Cardiac muscle cell (in vitro differentiated cells and primary cell): ENCODE measurements at places on chromosomes 7 and 10.

DNA sequence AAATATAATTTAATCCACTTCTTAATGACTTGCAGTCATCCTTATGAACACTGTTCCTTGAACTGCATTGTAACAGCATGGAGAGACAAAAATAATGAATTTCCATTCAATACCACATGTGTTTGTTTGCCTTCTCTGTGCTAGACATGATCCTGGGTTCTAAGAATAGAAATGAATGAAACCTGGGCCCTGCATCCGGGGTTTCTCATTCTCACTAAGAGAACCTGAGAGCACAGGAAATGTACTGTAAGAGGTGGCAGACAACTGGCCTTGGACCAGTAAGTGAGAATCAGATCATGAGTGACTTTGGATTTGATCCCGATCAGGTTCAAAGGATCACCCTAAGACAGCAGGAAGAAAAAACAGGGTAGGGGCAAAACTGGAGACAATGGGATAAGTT, 37.2 kb upstream of the CUL1 start:
- DNase-seq = no peak

DNA sequence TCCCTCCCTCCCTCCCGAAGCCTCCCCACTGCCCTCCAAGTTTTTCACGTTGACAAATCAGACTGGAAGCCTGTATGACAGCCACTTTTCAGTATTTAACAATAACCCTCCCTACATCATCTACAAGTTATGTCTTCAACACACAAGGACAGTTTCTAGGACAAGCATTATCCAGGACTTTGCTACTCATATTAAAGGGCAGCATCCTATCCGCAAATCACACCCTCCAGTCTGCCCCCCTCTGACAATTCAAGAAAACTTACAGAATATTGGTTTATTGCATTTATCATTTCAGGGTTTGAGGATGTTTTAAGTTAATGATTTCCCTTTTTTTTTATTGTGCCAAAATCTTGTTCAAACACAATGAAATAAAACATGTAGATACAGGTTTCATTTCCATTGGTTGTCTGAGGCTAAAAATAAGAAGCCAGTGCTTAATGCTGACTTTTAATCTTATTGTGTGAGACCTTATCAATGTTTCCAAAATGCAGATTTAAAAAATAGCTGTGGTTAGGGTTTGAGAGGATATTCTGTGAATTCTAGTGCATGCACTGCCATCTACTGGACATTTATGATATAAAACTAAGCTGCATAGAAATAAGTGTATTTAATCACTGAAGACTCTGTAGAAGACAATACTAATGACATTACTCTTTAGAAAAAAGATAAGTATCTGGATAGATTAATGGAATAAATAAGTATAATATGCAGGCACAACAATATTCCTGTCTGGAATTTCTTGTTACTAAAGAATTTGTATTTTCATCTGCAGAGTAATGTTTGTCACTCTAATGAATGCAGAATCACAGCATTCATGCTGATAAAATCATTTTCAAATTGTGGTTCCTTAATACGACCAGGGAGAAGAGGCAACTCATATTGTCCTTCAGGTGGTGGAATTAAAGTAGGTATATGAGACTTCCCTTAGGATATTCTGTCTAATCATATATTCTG, 64.1 kb downstream of the CAV1 start:
- DNase-seq = peak; percentile 83

- DNase-seq = peak; percentile 83
These were observed 5.6 kb upstream of the ZNF518A start for GRCh38 chr10:96124230-96125141.

- DNase-seq = no peak
These were observed 626.9 kb downstream of the ZWINT start for GRCh38 chr10:55734112-55734511.

DNA sequence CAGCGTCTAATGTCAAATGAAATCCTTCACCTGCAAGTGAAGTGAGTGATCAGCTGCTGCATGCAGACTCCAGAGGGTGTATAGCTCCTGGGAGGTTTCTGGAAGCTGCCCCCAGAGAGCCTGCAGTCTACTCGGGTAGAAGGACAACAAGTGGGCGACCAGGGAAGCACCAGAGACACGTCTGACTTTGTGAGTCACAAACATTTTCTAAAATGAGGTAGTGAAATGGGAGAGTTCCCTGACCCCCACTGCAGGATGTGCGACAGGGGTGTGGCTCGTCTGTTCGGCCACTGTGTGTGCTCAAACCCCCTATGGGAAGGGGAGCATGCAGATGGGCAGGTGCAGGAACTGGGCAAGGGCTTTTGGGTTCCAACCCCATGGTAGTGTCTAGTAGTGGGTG, 177.1 kb upstream of the PRKCQ start:
- no peak for DNase-seq

DNA sequence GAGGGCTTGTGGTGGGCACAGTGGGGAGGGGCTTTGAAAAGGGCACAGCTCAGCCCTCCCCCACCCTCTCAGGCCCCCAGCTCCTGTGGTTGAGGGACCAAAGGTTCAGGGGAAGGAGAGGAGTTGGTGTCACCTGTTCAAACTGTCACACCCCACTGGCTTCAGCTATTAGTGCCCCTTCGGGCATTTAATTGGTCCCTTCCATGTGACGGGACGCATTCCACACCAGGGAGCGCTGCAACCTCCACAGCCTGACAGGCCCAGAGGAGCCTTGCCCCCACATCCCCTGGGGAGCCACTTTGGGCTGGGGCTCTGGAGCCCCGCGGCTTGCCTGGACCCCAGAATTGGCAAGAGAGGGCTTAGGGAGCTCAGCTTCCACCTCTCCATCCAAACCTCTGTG, 75.7 kb downstream of the C10orf105 start:
- DNase-seq = no peak

DNA sequence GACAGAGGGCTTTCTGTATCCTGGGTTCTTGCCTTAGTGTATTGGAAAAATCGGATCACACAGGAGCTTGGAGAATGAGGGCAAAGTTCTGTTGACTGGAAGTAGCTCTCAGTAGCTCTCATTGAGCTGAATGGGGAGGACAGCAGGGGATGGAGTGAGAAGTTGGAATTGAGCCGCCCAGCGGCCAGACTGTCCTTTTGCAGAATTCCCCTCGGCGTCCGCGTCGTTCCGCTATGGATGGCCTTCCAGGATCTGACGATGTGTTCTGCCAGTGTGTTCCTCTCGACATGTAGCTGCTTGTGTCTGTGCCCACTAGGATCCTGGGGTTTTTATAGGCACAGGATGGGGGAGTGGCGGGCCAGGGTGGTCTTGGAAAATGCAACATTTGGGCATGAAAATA, 351.8 kb upstream of the SEMA3A start:
- DNase-seq = no peak

DNA sequence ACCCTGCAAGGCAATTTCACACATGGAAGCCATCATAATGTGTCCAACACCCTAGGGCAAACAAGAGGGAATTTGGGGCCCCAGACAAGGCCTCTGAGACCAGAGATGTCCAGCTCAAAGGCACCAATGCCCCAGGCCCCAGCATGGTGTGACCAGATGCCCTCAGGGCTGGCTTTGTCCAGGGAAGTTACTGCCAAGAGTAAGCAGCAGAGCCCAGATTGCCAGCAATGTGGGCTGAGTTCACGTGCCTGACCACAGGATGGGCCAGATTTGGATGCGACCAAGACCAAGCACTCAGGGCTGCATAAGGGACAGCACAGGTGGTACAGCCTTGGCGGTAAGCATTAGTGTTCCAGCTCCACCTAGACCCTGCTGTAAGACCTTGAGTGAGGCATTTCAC, 12.7 kb downstream of the MYOF start:
- DNase-seq = no peak

DNA sequence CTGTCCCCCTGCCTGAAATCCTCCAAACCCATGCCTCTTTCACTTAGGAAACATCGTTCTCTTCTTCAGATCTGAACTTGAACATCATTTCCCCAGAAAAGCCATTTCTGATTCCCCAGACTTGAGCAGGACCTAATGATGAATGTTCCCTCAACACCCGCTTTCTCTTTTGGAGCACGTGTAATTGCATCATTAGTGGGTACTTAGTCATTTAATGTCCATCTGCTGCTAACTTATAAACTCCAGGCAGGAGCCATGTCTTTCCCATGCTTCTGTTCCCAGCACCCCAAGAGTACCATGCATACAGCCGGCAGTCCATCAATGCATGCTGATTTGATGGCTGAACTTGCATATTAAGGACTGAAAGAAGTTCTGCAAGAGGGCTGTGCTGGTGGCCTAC, 36.5 kb upstream of the ECHDC3 start:
- no peak for DNase-seq

DNA sequence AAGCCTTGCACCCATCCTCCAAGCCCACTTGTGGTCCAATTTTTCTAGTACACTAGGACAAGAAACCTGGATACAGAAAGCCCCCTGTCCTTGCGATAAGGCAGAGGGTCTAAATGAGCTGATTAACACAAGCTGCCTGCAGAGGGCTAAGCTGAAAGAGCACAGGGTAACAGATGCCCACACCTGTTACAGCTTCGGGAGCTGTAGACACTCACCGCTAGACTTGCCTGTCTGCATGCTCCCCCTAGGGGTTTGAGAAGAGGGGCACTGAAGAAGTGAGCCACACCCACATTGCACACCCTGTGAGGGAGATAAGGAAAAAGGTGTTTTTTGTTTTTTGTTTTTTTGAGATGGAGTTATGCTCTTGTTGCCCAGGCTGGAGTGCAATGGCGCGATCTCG, 386.5 kb upstream of the AUTS2 start:
- peak; percentile 32 for DNase-seq

DNA sequence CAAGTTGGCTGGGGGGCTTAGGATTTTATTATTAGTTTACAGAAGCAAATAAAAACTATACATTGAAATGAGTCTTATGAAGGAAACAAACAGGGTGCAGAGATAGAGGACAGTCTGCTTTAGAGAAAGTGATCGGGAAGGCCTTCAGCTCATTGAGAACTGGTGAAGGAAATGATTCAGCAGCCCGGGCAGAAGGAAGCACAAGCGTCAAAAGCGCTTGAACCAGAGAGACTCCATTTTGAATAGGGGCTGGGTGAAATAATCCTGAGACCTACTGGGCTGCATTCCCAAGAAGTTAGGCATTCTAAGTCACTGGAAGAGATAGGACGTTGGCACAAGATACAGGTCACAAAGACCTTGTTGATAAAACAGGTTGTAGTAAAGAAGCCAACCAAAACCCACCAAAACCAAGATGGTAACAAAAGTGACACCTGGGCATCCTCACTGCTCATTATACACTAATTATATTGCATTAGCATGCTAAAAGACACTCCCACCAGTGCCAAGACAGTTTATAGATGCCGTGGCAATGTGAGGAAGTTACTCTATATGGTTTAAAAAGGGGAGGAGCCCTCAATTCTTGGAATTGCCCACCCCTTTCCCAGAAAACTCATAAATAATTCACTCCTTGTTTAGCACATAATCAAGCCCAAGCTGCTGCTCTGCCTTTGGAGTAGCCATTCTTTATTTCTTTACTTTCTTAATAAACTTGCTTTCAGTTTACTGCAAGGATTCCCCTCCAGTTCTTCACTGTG, 83.1 kb upstream of the MPP7 start:
- no peak for DNase-seq

GRCh38 chr7:158073845-158074840, 513.5 kb downstream of the PTPRN2 start:
- no peak for DNase-seq

- no peak for DNase-seq
These were observed 16.7 kb upstream of the NUP205 start for GRCh38 chr7:135541029-135541428.

DNA sequence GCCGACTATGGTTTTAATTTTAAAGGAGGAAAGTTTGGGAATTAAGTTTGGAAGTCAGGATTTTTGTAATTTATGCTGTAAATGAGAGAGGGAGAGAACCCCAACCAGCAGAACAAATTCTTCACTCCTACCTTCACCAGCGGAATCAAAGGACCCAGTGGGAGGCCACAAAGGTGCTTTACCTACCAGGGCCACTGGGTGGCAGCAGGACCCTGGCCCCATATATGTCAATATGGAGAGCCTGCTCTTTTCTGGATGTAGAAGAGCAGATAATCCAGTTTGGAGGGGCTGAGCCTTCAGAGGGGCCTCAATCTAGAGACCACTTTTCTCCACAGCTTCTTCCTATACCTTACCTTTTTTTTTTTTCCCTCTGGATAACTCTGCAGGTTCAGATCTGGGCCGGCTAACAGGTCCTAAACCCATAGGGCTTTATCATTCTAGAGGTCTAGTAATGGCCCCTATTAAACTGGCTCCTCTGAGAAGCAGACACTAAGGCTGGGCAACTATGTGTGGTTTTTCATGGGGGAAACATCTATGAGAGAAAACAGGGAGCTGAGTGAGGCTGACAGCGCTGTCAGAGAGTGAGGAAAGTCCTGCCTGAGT, 8.5 kb upstream of the SCD start:
- peak; percentile 69 for DNase-seq

GRCh38 chr10:110860576-110861241, 11.0 kb upstream of the PDCD4 start:
- DNase-seq = no peak

DNA sequence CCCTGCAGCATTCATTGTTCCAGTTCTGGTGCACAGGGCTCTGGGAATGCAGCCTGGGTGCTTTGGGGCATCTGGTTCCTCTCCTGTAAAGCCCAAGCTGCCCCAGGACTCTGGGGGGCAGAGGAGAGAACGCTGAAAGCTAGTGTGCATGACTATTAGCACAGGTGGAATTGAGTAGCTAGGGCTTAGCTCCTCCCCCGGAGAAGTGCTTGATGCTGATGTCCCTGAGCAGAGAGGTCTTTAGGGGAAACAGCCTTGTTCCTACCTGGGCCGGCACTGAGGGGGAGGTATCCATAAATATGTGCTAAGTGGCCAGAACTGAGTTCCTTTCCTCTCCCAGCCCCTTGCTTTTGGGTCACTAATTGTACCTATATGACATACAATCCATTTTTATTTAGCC, 3.9 kb downstream of the ADCY1 start:
- no peak for DNase-seq

- peak; percentile 85 for DNase-seq
These were observed 105.4 kb upstream of the FAM133B start for GRCh38 chr7:92695308-92696261.

DNA sequence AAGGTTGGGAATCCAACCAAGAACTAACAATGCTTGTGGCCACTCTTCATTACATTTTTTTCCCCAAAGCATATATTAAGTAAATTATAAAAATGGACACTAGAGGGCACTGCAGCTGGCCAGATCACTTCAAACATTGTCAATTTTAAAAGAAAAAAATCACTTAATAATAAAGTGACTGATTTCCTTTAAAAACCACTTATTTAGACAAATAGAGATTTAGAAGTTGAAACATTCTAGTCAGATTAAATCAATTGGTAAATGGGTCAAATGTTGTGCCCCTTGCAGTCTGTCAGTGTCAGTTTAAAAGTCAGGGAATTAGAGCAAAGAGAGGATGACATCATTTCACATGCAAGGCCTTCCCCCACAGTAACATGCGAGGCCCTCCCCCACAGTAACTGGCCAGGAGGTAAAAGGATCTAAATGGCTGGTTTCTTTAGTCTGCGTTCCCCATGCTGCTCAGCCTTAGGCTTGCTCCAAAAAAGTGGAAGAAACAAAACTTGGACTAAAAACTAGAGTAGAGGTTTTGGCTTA, 177.9 kb downstream of the SKAP2 start:
- peak; percentile 50 for DNase-seq

DNA sequence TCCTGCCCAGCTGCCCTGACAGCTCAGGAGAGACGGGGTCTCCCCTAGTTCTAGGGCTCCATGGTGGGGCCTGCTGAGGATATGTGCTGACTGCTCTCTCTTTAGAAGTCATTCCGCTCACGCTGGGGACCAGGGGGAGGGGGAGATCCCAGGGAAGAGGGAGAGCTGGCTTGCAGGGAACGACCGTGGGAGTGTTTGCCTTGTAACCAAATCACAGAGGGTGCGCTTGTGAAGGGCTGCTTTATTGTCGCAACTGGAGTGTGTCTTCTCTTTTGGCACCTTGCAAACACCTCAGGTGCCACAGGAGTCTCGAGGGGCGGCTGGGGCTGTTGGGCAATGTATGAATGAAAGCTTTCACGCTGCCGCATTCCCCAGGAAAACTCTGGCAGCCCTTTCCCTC, 531.3 kb upstream of the MKI67 start:
- DNase-seq = no peak
